AG08395 (cell line): ENCODE measurements at places on chromosomes 16 and 17.

DNA sequence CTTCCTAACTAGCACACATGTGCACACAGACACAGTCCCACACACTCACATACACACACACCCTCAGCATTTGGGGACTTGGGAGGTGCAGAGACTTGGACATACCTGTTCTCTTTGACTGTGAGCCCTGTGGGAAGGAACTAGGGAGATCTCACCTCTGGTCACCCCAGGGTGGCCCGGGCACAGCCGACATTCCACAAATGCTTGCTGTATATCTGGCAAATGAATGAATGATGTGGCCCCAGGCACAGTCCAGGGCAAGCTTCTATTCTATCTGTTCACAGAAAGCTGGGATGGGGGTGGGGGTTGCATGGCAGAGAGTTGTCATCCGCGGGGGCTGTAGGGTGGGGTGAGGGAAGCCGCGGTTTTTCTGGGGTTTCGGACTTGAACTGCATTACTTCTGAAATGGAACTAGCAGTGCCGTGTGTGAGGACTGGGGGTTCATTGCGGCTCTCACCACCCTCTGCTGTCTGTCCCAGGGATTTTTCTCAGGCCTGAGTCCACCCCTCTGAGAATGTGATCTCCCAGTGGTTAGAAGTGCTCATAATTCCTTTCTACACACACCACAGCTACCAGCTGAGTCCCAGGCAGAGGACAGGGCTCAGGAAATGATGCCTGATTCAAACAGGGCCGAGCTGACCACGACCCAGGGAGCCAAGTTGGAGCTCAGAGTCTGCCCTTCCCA lies 3.3 kb upstream of the RIPOR1 start:
- DNase-seq, result peak; percentile 42

DNA sequence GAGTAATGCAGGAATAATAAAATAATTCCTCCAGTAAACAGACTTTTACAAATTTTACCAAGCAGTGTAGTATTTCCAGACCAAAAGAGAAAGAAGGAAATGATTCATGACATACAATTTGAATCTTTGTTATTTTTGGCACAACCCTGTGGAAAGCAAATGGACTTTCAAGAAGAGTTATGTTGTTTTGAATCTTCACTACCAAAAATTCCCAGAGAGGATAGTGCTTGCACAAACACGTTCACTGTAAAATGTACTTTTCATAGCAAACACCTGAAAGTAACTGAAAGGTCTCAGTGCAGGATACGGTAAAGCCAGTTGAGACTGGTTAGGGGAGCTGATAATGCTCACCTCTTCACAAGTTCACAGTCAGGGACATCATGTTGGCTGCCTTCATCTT lies 107.1 kb downstream of the USP22 start:
- DNase-seq, result peak; percentile 31

DNA sequence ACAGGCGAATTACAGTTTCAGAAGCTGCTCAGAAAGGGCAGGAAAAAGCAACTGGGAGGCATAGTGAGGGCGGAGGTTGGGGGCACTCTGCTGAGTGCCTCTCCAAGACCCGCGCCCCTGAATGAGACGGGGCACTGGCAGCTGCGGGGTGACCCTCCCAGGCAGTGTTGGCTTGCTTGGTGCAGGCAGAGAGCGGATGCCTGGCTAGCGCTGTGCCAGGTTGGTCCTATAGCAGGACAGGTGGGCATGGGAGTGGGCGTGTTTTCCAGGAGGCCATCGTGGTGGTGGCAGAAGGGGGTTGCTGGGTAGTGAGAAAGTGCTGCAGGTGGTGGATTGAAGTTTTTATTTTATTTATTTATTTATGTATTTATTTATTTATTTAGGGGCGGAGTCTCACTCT lies 16.0 kb upstream of the SBK1 start:
- DNase-seq, result no peak

DNA sequence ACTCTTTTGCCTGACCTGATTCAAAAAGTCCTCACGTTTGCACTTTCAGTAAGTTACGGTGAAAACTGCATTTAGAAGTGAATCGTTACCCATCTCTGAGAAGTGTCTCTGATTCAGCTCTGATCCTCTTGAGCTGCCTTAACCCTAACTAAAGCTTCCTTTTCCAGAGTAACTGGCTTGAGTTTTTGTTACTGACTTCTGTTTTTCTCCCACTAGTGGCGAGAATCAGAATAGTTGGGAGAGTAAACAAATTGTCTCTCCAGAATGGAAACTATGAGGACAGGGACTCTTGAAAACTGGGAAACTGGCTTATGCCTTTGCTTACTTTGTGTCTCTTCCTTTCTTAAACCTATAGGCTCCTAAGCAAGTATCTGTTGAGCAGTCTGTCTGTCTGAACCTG lies 31.3 kb upstream of the KPNB1 start:
- DNase-seq, result no peak

DNA sequence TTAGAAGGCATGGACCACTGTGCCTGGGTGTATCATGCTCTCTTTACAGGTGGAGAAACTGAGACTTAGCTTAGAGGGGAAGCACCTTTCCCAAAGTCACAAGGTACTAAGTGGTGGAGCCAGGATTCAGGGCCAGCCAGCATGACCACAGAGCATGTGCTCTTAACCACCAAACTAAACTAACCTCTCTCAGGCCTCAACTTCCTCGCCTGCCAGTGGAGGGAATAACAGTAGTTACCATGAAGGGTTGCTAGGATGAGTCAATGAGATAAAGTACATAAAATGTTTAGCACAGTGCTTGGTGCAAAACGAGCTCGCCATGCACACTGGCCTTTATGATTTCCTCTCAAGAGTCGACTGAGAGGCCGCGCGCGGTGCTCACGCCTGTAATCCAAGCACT lies 6.4 kb upstream of the MYO1C start:
- DNase-seq, result peak; percentile 31

GRCh38 chr16:49441366-49441780 lies 67.8 kb downstream of the C16orf78 start:
- no peak for DNase-seq

GRCh38 chr17:42517516-42517915 lies 18.5 kb upstream of the NAGLU start:
- peak; percentile 97 for DNase-seq

GRCh38 chr17:64053101-64053500 lies 32.7 kb upstream of the ICAM2 start:
- DNase-seq, result no peak

GRCh38 chr17:29582772-29583171 lies 6.7 kb downstream of the GIT1 start:
- no peak for DNase-seq

DNA sequence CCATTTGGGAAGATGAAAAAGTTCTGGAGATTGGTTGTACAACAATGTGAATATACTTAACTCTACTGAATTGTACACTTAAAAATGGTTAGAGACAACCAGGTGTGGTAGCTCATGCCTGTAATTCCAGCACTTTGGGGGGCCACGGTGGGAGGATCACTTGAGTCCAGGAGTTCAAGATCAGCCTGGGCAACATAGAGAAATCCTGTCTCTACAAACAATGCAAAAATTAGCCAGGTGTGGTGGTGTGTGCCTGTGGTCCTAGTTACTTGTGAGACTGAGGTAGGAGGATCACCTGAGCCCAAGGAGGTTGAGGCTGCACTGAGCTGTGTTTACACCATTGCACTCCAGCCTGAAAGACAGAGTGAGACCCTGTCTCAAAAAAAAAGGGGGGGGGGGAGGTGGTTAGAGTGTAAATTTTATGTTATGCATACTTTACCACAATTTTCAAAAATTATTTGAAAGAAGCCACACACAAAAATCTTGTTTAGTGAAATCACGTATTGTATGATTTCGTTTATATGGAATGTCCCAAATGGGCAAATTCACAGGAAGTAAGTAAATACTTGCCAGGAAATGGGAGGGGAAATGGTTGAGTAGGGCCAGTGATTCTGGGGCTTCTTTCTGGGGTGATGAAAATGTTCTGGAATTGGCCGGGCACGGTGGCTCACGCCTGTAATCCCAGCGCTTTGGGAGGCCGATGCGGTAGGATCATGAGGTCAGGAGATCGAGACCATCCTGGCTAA lies 37.1 kb upstream of the AMZ2 start:
- DNase-seq, result no peak

DNA sequence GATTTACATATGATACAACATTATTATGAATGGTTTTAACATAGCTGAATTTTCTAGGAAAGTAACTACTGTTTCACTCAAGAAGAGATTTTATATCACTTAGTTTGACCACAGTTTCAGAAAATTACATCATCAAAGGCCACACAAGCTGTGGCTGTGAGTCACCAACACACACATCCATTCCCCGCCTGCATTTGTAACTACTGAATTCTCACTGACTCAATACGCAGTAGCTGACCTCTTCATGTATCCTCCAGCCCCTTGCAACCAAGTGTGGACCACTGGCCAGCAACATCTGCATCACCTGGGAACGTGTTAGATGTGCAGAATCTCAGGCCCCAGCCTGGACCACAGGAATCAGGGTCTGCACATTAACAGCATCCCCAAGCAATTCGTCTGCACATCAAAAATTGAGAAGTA lies 197.6 kb downstream of the XYLT1 start:
- peak; percentile 92 for DNase-seq

GRCh38 chr17:81438688-81439087 lies 43.4 kb downstream of the BAHCC1 start:
- DNase-seq, result no peak

DNA sequence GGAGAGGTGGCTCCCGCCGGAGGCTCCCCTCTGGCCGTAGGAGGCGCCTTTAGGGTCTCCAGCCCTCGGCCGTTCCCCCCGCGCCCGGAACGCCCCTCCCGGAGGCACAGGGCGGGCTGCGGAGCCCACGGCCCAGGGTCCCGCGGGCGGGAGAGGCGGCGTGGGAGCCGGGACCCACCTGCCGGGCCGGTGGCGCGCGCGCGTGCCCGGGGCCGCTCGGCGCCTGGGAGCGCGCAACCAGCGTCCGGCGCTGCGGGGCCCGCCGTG lies at the start of gene MIF4GD:
Gene MIF4GD, minus strand, starts transcription at position 266 of the 267 bp plus-strand sequence. CDS start 1,036 bp downstream, outside the sequence.
- DNase-seq, result no peak
